Left ventricle myocardium inferior (tissue), 1 donor: ENCODE measurements at places on chromosomes 4 and X.

- H3K4me1 ChIP-seq: peaks cover 21% of the 10 kb centered on the region
- H3K27ac ChIP-seq: peak overlapping the region; percentile 66
- DNase-seq: no peak
- no peaks in the 10 kb centered on the region for H3K27me3 ChIP-seq
Measured at GRCh38 chrX:72634331-72634730, 61.7 kb upstream of the HDAC8 start.

DNA sequence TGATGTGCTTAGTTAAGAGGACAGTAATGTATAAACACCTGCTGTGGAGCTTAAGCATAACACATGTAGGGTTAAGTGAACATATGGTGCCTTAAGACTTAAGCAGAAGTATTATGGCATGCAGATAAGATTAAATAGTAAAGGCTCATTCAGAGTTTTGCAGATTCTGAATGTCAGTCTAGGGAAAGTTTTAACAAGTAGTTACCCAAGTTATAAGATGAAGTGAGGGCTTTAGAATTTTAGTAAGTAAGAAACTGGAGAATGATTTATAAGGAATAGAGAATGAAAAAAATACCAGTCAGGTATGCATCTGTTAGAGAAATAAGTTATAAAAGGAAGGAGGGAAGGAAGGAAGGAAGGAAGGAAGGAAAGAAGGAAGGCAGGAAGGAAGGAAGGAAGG is 902.1 kb downstream of the TRAM1L1 start:
- H3K27me3 ChIP-seq: no peaks in the 10 kb centered on the region
- no peak overlapping the region for H3K27ac ChIP-seq
- no peaks in the 10 kb centered on the region for H3K36me3 ChIP-seq
- no peak overlapping the region for H3K4me3 ChIP-seq
- no peak for DNase-seq

- no peak overlapping the region for H3K27ac ChIP-seq
- no peaks in the 10 kb centered on the region for H3K36me3 ChIP-seq
- H3K4me3 ChIP-seq: no peak overlapping the region
- H3K4me1 ChIP-seq: peaks cover 53% of the 10 kb centered on the region
- no peaks in the 10 kb centered on the region for H3K27me3 ChIP-seq
- DNase-seq: no peak
Measured at GRCh38 chr4:101292214-101292613, 55.1 kb downstream of the PPP3CA start.

- H3K4me3 ChIP-seq: no peak overlapping the region
- H3K27me3 ChIP-seq: no peaks in the 10 kb centered on the region
- DNase-seq: no peak
- peaks cover 29% of the 10 kb centered on the region for H3K4me1 ChIP-seq
- H3K27ac ChIP-seq: no peak overlapping the region
- no peaks in the 10 kb centered on the region for H3K36me3 ChIP-seq
Measured at GRCh38 chr4:54843106-54843505, 185.3 kb downstream of the KIT start.

DNA sequence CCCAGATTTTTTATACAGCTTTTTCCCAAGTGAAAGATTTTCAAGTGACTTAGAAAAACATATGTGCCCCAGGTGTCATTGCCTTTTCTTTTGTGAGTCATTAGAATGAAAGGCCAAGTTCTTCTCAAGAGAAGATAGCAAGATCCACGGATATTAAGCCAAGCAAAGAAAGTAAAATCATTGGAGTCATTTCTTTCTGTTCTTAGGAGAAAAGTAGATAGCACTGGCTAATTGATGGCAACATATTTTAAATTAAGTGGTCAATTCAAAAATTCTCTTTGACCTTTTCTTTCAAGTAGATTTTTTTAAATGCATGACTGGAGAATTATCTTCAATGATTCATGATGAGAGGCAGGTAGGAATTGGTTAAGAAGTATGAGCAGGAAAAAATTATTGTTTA is 94.4 kb downstream of the HHIP start:
- H3K27me3 ChIP-seq: no peaks in the 10 kb centered on the region
- no peak overlapping the region for H3K4me3 ChIP-seq
- no peak for DNase-seq
- H3K4me1 ChIP-seq: no peaks in the 10 kb centered on the region
- no peaks in the 10 kb centered on the region for H3K36me3 ChIP-seq
- no peak overlapping the region for H3K27ac ChIP-seq

DNA sequence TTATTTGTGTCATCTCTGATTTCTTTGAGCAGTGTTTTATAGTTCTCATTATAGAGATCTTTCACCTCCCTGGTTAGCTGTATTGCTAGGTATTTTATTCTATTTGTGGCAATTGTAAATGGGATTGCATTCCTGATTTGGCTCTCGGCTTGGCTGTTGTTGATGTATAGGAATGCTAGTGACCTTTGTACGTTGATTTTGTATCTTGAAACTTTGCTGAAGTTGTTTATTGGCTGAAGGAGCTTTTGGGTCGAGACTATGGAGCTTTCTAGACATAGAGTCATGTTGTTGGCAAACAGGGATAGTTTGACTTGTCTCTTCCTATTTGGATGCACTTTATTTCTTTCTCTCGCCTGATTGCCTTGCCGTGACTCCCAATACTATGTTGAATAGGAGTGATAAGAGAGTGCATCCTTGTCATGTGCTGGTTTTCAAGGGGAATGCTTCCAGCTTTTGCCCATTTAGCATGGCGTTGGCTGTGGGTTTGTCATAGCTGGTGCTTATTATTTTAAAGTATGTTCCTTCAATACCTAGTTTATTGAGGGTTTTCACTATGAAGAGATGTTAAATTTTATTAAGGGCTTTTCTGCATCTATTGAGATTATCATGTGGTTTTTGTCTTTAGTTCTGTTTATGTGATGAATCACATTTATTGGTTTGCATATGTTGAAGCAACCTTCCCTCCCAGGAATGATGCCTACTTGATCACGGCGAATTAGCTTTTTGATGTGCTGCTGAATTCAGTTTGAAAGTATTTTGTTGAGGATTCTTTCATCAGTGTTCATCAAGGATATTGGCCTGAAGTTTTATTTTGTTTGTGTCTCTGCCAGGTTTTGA is 72.7 kb upstream of the BOD1L1 start:
- H3K36me3 ChIP-seq: no peaks in the 10 kb centered on the region
- peaks cover 27% of the 10 kb centered on the region for H3K4me1 ChIP-seq
- H3K27me3 ChIP-seq: no peaks in the 10 kb centered on the region
- DNase-seq: no peak
- no peak overlapping the region for H3K27ac ChIP-seq

GRCh38 chr4:472881-473569 is 25.9 kb downstream of the ZNF721 start:
- no peaks in the 10 kb centered on the region for H3K27me3 ChIP-seq
- H3K36me3 ChIP-seq: peaks cover 46% of the 10 kb centered on the region
- H3K4me1 ChIP-seq: peaks cover 22% of the 10 kb centered on the region
- DNase-seq: no peak
- H3K4me3 ChIP-seq: peak overlapping the region; percentile 97
- peak overlapping the region; percentile 94 for H3K27ac ChIP-seq

- H3K4me1 ChIP-seq: no peaks in the 10 kb centered on the region
- no peak overlapping the region for H3K4me3 ChIP-seq
- H3K27ac ChIP-seq: no peak overlapping the region
Measured at GRCh38 chr4:57342411-57342810, 232.2 kb upstream of the IGFBP7 start.

DNA sequence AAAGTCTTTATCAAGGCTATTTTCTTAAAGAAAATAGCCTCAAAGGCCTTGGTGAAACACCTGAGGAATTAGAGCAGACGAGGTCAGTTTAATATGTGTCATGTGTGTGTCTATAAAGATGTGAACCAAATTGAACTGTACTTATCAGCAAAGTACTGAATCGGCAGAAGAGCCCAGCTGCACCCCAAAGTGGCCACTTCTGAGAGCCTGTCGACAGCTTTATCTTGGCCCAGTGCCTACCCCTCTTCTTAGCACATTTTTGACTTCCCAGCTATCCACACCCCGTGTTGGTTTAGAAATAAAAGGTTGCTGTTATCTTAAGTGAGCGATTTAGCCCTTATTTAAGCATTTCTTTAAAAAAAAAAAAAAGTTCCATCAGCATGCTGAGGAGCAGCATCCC is 329.7 kb downstream of the FBXW7 start:
- H3K36me3 ChIP-seq: no peaks in the 10 kb centered on the region
- no peaks in the 10 kb centered on the region for H3K27me3 ChIP-seq
- DNase-seq: no peak
- no peak overlapping the region for H3K27ac ChIP-seq
- H3K4me3 ChIP-seq: peak overlapping the region; percentile 19
- H3K4me1 ChIP-seq: peaks cover 21% of the 10 kb centered on the region
